ENCODE measurements at places on chromosomes 13 and 19. TPM values are rescaled to one million over a fixed set of nuclear protein-coding genes. Genes with fewer than 3 reads are reported as not detected.

The ACER1 gene
- polyA plus RNA-seq, result 0.08 TPM

The SOX1 gene
- polyA plus RNA-seq, result not detected

DNA sequence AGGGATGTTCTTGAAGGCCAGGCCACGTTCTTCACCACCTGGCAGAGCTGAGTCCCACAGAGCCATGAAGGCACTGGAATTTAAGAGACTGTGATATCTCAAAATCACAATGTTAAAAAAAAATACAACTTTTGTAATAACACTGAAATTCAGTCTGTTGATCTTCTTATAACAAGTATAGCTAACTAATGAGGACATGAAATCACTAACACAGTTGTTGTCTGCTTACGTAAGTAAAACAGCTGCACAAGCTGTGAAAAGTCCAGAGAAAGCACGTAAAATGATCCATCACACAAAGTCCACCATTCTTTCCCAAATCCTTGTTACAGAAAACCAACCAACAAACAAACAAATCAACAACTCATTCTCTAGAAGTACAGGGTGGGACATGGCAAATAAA is 32.9 kb downstream of the FLT3 start:
- no peak for DNase-seq

DNA sequence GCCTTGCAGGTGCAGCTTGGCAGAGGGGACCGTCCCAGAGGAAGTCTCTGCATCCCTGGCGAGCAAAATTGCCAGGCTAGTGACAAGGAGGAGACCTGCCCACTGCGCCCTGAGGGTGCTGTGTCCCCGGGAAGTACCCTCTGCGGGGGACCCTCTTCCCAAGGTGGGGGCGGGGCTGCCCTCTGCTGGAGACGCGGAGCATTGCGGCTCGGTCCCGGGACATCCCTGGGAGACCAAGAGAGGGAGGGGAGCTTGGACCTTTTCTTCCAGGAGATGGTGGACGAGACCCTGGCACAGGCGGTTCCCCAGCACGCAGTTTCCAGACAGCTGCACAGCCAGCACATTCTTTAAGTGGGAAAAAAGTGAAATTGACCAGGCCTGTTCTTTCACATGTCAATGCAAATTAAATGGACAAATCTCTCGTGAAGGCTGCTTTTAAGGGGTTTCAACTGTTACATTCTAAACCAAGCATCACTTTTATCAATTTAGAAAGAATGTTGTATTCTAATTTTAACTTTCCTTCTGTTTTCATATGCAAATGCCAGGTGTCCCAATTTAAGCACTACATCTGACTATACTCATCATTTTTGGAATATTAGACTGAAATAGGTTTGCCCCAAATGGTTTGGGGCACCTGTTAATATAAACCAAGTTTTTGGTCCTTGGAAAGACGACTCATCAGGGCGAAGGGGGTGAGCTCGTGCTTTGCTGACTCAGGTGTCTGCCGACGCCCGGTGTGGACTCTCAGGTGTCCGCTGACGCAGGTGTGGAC is 60.7 kb downstream of the MCF2L start:
- DNase-seq, result no peak

GRCh38 chr13:20787180-20787579 is 13.4 kb upstream of the EEF1AKMT1 start:
- DNase-seq, result no peak

DNA sequence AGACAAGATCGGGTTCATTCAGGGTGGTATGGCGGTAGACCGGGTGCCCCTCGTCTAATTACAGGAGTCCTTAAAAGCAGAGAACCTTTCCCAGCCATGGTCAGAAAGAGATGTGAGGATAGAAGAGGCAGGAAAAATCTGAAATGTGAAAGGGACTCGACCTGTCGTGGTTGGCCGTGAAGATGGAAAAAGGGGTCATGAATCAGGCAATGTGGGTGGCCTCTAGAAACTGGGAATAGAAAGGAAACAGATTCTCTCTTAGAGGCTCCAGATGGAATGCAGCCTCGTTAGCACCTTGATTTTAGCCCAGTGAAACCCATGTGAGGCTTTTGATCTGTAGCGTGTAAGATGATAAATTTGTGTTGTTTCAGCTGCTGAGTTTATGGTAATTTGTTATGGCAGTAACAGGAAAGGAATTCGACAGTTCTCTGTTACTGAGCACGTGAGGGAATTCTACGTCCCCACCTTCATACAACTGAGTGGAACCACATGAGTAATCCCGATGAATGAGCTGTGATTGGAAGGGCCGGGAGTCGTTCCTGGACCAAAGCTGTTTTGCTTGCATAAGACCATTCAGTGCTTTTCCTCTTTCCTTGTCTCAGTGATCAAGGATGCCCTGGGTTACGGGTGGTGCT is 11.0 kb upstream of the CA11 start:
- no peak for DNase-seq

The TEX26 gene
- 3.4 TPM for polyA plus RNA-seq

GRCh38 chr13:111623208-111623607 is 302.8 kb downstream of the TEX29 start:
- no peak for DNase-seq

GRCh38 chr19:14655726-14656125 is 18.9 kb downstream of the ADGRE3 start:
- DNase-seq, result no peak

DNA sequence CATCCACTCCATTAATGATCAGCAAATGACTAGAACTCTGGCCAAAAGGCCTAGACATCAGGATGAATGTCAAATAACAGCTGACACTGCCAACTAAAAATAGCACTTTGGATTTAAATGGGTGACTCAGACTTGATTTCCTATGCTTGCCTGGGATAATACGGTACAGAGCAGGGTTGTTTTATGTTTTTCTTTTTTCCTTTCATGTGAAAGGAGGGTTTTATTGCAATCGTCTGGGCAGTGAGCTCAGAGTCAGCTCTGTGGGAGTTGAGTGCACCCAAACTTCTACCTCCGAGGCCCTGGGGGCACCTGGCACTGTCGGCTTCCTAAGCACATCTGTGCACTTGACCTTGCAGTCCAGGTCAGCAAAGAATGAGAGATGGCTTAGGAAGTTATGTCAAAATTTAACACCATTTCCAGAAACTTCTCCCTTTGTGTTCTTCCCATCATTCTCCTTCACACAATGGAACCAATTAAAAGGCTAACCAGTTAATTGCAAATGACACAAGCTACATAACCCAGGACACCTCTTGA is 134.1 kb downstream of the LACC1 start:
- no peak for DNase-seq

DNA sequence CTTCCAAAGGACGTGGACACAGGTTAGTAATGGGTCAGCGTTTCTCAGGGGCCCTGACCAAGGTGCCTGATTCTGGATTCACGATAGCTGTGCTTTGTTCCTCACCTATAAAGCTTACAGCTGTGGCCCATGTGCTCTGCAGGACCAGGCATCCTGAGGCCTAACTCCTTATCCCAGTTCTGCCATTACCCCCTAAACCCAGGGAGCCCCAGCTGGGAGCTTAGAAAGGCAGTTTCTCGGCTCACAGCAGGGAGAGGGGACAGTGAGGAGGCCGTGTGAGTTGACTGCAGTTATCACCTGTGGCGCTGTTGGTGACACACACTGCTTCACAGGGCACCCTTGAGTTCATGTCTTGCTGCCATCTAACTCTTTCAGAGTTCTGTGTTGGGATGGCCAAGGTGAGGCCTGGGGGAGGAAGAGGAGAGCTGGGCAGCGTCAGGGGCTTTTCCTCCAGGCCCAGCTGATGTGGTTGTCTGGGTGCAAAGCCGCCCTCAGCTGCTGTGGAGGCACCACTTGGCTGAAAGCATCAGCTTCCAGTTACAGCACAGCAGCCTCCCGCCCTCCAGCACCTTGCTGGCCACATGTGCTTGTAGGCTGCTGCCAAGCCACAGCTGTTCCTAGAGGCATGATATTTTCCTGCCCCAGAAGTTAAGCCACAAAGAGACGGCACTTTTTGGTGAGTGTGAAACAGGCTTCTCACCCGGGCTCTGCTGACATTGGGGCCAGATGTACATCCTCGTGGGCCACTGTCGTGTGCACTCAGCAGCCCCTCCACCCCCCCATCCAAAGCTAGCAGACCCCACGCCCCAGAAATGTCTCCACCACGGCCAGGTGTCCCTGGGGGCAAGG is 99.6 kb upstream of the MCF2L start:
- no peak for DNase-seq

The PPP1R13L gene
- 6.2 TPM for polyA plus RNA-seq

DNA sequence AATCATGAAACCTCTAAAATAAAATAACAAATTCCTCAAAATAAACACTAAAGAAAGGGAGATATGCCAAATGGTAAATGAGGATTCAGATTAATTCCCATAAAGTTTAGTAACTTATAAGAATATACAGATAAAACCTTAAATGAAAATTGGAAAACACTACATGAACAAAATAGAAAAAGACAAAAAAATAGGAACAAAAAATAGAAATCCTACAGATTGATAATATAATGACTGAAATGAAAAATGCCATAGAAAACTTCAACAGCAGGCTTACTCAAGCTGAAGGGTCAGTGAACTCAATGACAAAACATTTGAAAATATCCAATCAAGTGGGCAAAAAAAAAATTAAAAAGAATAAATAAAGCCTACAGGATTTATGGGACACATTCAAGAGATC is 1784.8 kb downstream of the PCDH9 start:
- DNase-seq, result no peak

The TJP3 gene
- polyA plus RNA-seq, result 9.1 TPM

DNA sequence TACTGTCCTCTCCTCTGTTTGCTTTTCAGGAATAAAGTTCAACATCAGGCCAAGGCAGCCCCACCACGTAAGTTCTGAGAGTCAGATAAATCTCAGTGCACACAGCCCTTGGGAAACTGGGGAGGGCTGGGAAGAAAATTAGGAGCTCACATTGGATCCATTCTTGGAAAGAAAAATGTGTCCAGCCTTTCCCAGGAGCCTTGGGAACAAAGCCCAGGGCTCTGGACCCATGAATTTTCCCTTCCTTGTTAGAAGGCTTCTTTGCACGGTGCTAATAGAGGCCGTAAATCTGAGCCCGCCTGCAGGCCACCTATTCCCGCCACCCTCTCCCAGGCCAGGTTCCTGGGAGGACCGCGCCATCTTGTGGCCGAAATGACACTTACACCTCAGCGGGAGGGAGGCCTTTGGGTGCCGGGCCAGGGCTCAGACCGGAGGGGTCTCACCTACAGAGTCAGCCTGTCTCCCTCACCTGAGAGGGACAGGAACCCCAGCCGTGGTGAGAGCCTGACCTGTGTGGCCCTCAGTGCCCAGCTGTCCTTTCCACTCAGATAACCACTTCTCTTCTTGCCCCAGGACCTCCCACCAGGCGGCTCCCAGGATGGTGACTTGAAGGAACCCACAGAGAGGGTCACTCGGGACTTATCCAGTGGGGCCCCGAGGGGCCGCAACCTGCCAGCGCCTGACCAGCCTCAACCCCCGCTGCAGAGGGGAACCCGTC is 25.1 kb upstream of the KCTD15 start:
- DNase-seq, result no peak

The PGLYRP1 gene
- polyA plus RNA-seq, result 0.67 TPM
